Cardiac fibroblast (primary cell): ENCODE measurements at places on chromosomes 16 and 17.

DNA sequence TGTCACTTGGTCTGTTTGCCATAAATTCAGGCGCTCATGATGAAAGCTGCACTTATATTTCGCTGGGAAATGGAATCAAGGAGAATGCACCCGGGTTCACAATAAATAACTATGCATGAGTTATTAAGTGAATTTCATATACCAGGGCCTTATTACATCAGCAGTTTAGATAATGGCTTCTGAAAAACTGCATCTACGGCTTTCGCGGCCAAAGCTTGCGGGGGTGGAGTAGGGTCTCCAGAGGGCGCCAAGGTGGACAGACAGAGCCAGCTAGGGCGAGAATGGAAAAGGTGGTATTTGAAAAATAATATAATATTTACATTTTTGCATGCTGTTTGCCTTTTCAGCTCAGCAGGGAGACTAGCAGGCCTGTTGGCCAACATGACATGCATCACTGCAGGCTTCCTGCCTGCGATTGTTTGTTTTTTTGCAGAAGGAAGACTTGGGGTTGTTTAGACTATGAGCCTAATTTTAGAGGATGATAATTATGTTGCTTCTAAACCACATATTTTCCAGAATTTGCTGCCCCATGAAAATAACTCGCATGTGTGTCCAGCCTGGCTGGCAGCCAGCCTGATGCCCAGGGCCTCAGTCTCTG is 173.8 kb upstream of the IRX3 start:
- DNase-seq = no peak

GRCh38 chr16:24685539-24686432 is 43.7 kb upstream of the TNRC6A start:
- peak; percentile 94 for DNase-seq

GRCh38 chr17:5950878-5951277 is 119.3 kb upstream of the WSCD1 start:
- DNase-seq = no peak

DNA sequence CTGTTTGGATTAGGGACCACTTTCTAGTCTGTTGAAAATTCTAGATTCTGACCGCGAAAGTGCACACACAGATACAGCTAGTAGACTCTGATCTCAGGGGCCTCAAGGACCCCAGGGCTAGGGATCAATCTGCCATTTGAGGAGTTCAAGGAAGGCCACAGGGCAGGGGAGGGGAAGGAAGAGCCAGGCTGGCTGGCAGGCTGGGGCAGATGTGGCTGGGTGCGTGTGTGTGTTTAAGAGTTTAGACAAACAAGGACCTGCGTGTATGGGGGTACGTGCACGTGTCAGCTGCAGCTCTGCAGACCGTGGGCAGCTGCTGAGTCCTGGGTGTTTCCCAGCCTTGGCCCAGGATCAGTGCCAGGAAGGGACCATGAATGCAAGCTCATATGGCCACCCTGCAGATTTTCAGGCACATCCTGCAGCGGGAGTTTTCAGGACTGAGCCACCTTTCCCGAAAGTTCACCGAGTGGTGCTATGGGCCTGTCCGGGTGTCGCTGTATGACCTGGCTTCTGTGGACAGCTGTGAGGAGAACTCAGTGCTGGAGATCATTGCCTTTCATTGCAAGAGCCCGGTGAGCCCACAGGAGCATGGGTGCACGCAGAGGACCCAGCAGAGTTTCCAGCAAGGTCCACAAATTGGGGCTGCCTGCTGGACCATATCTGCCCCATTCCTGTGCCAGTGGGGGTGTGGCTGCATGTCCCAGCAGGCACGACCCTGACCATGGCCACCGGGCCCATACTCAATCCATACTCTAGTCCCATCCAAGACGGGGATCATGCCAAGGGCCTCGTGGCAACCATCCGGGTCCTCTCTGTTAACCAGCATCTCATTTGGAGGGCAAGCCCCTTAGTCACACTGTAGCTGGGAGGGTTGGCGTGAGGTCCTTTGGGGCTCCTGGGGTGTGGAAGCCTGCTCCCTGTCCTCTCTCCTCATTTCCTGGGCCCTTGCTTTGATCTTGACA is 10.6 kb downstream of the TRPV2 start:
- DNase-seq = no peak
